ENCODE measurements at places on chromosomes 13 and 19. TPM values are rescaled to one million over a fixed set of nuclear protein-coding genes. Genes with fewer than 3 reads are reported as not detected.

Gene TRAPPC2B
- total RNA-seq, result 9.0 TPM

Gene ZNF20
- total RNA-seq, result 4.2 TPM

Gene CCDC124
- 64.7 TPM for total RNA-seq

Gene PLVAP
- not detected for total RNA-seq

Gene TRPC4
- not detected for total RNA-seq

Gene VSTM1
- not detected for total RNA-seq

Gene SPIB
- 0.48 TPM for total RNA-seq

Gene ZNF729
- not detected for total RNA-seq

Gene LRRC63
- total RNA-seq, result 1.5 TPM

Gene SIGLEC10
- 0.72 TPM for total RNA-seq

Gene KIR3DL1
- not detected for total RNA-seq

Gene ATP4B
- total RNA-seq, result not detected

Gene PCSK4
- total RNA-seq, result 3.8 TPM

Gene PROZ
- not detected for total RNA-seq

Gene ARHGAP45
- 570 TPM for total RNA-seq

Gene MAP1S
- 75.3 TPM for total RNA-seq

Gene GJB2
- total RNA-seq, result 5.6 TPM

Gene ZNF793
- 4.9 TPM for total RNA-seq

Gene HIPK4
- total RNA-seq, result not detected

Gene DPRX
- total RNA-seq, result not detected

Gene CLEC4G
- total RNA-seq, result not detected

Gene ZNF625
- total RNA-seq, result 6.1 TPM

Gene KLK12
- total RNA-seq, result not detected

Gene ZNF66
- 14.0 TPM for total RNA-seq

Gene KCTD12
- 5.9 TPM for total RNA-seq

Gene SHISA7
- total RNA-seq, result not detected

Gene OR7A5
- not detected for total RNA-seq

Gene SLC25A41
- 0.42 TPM for total RNA-seq

Gene KLK5
- not detected for total RNA-seq

Gene PDX1
- not detected for total RNA-seq

Gene KIR2DL4
- total RNA-seq, result 0.30 TPM

Gene IRGC
- total RNA-seq, result not detected

Gene GNG8
- not detected for total RNA-seq

Gene KCTD4
- not detected for total RNA-seq

Gene ZNF681
- 4.6 TPM for total RNA-seq

Gene ELAVL3
- total RNA-seq, result not detected

Gene TMEM255B
- 1.8 TPM for total RNA-seq
